Stimulated activated CD8-positive, alpha-beta memory T cell treated with anti-CD3 and anti-CD28 coated beads, Interleukin-15, amount 100 ng/mL, for 48 hours (primary cell): ENCODE measurements at places on chromosomes 1 and 21.

- peak; percentile 22 for DNase-seq
Observed at GRCh38 chr21:45302082-45303061, 14.7 kb upstream of the POFUT2 start.

DNA sequence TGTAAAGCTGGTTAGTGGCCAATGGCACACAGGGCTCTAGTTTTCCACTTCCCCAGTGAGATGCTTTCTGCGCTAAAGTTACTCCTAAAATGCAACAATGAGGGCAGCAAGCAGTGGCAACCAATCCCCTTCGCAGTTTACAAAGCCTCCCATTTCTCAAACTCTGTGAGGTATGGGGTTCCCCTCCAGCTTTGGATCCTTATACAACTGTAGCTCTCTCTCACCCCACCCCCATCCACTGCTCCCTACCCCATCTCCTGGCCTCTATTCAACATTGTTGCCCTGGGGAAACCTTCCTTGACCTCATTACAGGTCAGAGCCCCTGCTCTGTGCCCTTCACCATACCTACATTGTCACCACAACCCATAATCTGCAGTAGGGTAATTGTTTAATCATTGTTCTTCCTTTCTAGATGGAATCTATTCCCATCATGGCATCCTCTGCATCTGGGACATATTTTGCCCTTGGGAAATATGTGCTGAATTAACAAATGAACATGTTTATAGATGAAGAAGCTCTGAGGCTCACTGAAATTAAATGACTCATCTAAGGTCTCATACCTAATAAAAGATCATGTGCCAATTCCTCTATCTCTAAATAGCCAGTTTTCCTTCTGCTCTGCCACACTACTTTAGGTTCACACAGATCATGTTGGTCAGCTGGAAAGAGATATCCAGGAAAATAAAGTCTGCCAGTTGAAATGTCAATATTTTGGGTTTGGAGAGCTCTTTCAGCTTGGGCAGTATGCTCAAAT lies 12.6 kb downstream of the KIAA0040 start:
- no peak for DNase-seq

GRCh38 chr1:32981003-32981901 lies 16.6 kb upstream of the RNF19B start:
- peak; percentile 61 for DNase-seq

DNA sequence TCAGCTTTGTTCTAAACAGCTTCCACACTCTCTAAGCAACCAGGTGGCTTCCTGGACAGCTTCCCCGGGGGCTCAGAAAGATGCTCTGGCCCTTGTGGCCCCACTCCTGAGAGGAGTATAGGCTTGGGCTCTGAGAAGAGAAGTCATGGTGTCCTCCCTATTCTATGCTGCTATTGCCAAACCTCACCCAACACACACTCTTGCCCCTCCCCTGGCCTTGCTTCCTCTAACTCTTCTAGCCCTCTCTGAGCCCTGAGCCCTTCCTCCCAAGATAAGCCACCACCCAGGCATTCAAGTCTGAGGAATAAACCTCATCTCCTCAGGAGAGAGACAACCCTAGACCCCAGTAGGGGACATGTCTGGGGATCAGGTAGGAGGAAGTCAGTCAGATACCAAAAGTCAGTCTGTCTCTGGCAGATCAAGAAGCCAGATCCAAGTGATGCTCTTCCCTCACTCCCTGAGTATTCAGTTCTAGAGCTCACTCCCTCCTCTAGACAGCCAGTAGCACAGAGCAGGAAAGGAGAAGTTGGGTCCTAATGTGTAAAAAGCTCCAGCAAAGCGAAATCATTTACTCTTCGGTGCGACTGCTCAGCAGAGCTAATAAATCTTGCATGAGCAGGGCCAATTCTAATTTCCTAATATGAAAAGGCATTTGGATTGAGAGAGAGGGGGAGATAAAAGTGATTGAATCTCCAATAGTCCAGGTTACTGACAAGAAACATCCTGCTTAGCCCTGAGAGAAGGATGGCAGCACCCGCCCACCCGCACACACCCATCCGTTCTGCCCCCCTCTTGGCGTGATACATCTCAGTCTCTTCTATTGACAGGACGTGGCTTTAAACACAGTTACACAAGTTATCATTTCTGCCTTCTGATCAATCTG lies 50.5 kb downstream of the DMAP1 start:
- no peak for DNase-seq

DNA sequence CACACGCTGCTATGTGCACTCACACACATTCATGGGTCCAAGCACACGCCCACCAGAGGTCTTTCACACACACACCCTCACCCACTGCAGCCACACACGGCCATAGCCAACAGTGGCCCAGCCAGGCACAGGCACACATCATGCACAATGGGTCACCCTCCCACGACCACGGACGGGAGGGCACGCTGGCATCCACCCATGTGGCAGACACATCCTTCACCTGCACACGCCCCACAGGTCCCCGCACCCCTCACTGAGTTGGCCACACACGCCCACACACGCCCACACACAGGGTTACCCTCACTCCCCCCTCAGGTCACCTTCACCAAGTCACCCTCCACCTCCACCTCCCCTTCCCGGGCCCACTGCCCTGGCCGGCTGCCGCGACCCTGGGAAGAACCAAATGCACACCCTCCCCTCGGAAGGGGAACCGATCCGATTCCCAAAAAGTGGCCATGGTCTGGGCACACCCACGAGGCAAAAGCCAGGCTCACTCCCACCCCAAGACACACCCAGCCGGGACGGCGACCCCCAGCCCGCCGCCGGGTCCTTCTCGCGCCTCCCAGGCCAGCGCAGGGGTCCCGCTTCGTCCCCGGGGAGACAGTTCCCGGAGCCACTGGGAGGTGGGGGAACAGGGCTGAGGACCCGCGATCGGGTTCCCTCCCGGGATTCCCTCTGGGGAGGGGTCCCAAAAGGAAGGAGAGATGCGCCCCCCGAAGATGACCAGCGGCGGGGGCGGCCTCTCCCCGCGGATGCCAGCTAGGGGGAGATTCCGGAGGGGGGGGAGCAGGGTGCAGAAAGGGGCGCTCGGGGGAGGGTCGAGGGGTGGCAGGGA lies 860 bp downstream of the SDC3 start:
- DNase-seq: no peak

DNA sequence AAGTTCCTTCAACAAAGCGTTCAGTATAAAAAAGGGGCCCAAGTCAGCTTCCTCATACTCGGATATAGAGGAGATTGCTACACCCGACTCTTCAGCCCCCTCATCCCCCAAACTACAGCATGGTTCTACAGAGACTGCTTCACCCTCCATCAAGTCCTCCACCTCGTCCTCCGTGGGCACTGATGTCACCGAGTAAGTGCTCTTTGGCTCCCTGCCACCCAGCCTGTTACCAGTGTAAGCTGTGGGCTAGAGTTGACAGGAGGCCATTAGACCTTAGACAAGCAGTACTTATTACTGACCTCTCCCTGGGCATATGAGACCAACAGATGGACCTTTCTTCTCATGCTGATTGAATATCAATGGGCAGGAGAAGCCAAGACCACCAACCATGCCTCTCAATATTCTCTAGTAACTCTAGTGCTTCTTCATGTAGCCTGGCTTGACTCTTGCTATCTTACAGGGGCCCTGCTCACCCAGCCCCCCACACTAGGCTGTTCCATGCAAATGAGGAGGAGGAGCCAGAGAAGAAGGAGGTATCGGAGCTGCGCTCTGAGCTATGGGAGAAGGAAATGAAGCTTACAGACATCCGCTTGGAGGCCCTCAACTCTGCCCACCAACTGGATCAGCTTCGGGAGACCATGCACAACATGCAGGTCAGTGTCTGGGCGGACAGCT lies 20.9 kb upstream of the IPO9 start:
- no peak for DNase-seq

GRCh38 chr21:42258150-42258884 lies 39.4 kb downstream of the ABCG1 start:
- DNase-seq: peak; percentile 61

GRCh38 chr1:5936126-5936525 lies 56.1 kb downstream of the NPHP4 start:
- no peak for DNase-seq

DNA sequence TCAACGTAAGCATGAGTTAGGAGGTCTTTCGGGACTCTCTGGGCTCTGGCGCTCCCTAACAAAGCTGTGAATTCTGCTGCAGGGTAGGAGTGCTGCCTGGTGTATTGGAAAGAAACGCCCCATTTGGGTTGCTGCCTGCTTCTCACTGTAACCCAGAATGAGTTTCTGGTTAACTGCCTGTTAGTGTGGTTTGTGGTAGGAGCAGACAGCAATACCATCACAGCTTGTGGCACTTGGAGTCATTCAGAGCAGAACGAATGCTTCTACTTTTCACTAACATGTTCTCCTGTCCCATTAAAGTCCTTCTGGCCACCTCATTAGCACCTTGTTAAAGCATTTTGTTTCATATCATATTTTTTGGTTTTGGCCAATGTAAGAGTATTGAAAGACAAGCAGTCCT lies 18.1 kb downstream of the MAP3K7CL start:
- no peak for DNase-seq

- no peak for DNase-seq
Observed at GRCh38 chr1:201795066-201795465, 33.9 kb upstream of the IPO9 start.

- no peak for DNase-seq
Observed at GRCh38 chr21:28177124-28177523, 815.6 kb downstream of the LTN1 start.

- DNase-seq: no peak
Observed at GRCh38 chr1:117834416-117834815, 95.0 kb downstream of the GDAP2 start.

GRCh38 chr21:15141261-15141970 lies 76.6 kb upstream of the NRIP1 start:
- DNase-seq: no peak

- no peak for DNase-seq
Observed at GRCh38 chr1:9590945-9591668, 2.4 kb downstream of the TMEM201 start.

- peak; percentile 25 for DNase-seq
Observed at GRCh38 chr1:87449348-87449963, 120.8 kb downstream of the LMO4 start.

GRCh38 chr1:220528679-220529501 lies 954 bp downstream of the MARK1 start:
- DNase-seq: no peak

DNA sequence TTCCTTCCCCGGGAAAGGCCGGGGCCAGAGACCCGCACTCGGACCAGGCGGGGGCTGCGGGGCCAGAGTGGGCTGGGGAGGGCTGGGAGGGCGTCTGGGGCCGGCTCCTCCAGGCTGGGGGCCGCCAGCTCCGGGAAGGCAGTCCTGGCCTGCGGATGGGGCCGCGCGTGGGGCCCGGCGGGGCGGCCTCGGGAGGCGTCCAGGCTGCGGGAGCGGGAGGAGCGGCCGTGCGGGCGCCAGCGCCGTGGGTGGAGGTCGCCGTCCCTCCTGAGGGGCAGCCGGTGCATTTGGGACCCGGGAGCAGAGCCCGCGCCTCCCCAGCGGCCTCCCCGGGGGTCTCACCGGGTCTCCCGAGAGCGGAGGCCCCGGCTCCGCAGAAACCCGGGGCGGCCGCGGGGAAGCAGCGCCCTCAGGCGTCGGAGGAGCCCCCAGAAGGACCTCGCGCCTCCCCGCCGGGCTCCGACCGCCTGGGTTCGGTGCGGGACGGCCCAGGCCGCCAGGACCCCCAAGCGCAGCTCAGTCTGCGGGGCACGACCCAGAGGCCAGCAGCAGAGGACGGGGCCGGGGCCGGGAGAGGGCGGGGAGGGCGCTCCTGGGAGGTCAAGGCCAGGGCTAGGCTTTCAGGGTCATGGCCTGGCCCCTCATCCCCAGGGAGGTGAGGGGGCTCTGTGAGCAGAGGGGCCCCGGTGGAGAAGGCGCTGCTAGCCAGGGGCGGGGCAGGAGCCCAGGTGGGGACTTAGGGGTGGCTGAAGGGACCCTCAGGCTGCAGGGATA lies 7.2 kb upstream of the SLX9 start:
- DNase-seq: peak; percentile 52

GRCh38 chr21:38804789-38805327 lies 871 bp upstream of the ETS2 start:
- DNase-seq: no peak

DNA sequence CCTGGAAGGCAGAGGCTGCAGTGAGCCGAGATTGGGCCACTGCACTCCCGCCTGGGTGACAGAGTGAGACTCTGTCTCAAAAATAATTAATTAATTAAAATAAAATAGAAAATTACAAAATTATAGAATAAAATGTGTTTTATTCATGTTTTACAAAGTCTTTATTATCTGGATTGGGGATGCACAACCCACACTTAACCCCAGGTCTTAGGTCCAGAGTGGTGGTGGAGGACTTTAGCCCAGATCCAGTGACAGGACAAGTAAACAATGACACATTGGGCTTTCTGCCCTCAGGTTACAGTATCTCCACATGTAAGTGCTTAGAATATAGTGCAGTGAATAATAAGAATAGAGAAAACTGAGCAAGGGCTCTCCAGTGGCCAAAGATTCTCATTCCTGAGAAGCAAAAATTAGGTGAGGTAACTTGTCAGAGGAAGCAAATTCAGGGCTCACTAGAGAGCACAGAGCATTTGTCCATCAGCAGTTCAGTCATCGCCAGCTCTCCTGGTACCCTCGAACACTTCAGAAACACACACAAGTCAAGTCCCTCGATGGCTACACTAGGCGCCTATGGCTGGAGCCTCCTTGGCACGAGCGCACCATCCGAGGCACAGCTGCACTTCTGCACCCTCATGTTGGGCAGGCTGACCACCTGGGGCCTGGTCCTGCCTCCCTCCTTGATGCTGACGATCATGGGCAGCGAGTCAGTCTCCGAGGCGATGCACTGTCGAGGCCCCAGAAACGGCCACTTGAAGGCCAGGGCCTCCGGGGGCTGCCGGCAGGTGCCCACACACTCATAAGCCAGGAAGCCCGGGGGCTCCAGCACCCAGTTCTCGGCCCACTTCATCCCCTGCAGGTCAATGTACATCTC lies 2.6 kb downstream of the LEFTY1 start:
- DNase-seq: no peak

DNA sequence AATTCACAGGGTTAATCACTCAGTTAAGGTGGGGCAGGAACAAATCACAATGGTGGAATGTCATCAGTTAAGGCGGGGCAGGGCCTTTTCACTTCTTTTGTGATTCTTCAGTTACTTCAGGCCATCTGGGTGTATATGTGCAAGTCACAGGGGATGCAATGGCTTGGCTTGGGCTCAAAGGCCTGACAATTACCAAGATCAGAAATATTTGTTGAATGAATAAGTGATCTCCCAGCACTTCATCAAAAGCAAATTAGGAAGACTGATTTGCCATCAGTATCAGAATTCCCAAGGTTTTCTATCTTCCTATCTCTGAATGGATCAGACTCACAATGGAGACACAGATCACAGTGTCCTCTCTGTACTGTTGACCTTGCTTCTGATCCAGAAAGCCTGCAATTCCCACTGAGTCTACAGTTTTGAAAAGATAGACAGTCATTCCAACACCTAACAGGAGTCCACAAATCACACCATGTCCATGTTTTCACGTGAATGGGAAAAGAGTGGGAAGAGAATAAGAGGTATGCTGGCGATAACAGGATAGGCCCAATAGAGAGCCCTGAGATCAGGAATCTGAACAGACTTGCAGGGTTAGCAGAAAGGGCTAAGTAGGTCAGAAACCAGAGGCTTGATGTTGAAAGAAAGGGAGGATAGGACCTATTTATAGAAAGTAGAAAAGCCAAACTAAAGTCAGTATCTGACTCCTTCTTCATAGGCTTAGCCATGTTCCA lies 75.3 kb downstream of the KCNK1 start:
- DNase-seq: no peak
